A549 treated with GW870086 at 1 μM for 4 hours (cell line): ENCODE measurements at places on chromosomes 2 and 18. TPM values are rescaled to one million over a fixed set of nuclear protein-coding genes. Genes with fewer than 3 reads are reported as not detected.

ID2 gene
- total RNA-seq, result 79.7 to 136 TPM (median 112 TPM) in 5 replicates

IL1R2 gene
- 0.72 to 1.9 TPM (median 1.0 TPM) in 5 replicates for total RNA-seq

GALR1 gene
- total RNA-seq, result not detected in 5 replicates

NT5C1B gene
- total RNA-seq, result not detected in 5 replicates

CYP26B1 gene
- total RNA-seq, result 9.6 to 15.0 TPM (median 12.8 TPM) in 5 replicates

ATP8B1 gene
- 6.2 to 8.8 TPM (median 7.6 TPM) in 5 replicates for total RNA-seq

MC5R gene
- not detected in 5 replicates for total RNA-seq

PIK3C3 gene
- 17.6 to 20.8 TPM (median 20.1 TPM) in 5 replicates for total RNA-seq

QPCT gene
- total RNA-seq, result 20.7 to 24.1 TPM (median 21.2 TPM) in 5 replicates

CHRNG gene
- total RNA-seq, result not detected in 5 replicates
